NCI-H1092 (cell line): ENCODE measurements at places on chromosomes 1 and 21.

DNA sequence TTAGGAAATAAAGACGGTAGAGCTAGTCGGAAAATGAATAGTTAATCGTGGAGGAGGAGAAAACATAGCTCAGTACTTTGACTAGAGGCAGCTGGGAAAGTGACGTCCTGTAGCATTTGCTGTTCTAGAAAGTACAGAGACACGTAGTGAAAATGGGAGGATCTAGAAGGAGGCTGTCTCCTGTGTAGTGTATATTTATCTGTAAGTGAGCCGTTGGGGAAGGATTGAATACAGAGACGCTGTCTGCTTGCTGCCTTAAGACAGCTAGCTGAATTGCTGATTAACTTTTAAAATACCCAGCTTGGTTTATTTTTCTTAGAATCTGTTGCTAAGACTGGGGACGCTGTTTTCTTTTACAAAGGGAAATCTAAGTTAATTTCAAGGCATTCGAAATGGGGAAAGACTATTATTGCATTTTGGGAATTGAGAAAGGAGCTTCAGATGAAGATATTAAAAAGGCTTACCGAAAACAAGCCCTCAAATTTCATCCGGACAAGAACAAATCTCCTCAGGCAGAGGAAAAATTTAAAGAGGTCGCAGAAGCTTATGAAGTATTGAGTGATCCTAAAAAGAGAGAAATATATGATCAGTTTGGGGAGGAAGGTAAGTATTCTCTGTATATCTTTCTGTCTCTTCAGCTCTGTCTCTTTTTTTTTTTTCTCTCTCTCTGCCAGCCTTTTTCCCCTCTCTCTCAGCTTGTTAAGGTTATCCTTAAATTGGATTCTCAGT, at the start of gene DNAJB4:
Gene DNAJB4 (plus strand): TSS at position 221 of the 729 bp plus-strand sequence. CDS start 172 bp downstream, at position 393.
- DNase-seq, result no peak

DNA sequence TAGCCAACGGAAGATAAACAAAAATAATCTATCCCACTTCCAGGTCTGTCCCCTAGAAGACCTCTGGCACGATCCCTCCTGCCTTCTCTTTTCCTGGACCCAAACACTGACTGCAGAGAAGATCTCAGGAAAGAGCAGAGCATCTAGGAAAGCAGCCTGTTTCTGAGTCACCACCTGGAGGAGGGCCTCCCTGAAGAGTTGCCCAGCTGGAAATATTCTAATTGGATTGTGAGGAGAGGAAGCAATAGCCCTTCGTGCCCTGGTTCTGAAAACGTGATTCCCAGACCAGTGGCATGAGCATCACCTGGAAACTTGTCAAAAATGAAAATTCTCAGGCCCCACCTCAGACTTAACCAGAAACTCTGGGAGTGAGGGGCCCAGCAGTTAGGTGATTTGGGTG, 411.1 kb downstream of the SETD4 start:
- peak; percentile 11 for DNase-seq

DNA sequence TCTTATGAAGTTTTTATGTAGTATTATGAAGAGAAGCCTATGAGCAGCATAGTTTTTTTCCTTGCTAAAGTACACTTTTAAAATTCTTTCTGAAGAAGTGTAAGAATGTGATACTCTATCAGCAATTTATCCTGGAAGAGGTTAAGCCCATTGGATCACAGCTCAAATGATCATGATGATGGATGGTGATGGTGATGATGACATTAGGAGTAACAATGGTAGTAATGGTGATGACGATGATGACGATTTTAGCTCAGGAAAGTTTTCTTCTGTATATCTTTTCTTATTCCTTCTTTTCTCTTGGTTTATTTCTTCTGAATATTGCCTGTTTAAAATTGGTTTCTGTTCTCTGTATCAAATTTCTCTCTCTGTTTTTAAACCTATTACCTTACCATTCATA, 262.9 kb upstream of the DUSP10 start:
- no peak for DNase-seq

- DNase-seq, result no peak
Observed at GRCh38 chr1:179178183-179178582, 51.3 kb downstream of the ABL2 start.

DNA sequence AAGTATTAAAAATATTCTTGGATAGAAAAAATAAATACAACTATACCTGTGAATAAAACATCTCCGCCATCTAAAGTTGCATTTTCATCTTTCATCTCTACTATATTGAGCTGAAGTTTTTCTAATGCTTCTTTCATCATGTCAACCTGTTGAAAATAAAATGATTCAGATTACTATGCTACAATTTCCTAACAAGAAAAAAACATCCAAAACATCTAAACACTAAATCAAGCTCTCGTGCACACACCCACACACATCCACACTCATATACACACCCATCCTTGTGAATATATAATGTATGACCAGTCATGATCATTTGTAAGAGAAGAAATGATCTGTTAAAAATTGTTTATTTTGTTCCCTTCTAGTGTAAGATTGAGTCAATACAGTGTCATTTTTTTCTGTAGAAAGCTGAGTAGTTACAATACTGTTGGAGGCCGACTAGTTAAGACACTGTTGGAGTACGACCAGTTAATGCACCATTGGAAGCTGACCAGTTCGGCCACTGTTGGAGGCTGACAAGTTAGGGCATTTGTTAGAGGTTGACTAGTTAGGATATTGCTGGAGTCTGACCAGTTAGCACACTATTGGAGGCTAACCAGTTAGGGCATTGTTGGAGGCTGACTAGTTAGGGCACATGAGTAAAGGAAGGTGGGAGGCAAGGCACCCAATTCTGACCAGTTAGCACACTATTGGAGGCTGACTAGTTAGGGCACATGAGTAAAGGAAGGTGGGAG, 82.4 kb upstream of the BCL10 start:
- DNase-seq, result no peak
